ENCODE measurements at places on chromosomes 5 and 9.

DNA sequence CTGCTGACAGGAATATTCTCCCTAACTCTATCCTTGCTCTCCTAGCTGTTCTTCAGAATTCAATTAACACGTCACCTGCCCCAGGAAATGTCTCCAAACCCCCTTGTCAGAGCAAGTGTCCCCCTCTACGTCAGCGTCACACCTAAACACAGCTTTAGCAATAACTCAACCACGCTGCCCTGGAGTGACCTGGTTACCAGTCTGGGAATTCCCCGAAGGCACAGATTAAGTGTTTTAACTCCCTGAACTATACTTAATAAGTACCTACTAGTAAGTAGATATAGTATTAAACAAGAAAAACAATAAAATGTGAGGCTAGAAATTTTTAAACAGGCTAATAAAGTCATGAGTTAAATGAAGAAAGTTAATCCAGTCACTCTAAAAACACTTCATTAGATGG is 78.4 kb downstream of the FANCC start:
- DNase-seq = no peak

GRCh38 chr9:109815366-109815947 is 35.5 kb downstream of the PALM2AKAP2 start:
- no peak for DNase-seq

DNA sequence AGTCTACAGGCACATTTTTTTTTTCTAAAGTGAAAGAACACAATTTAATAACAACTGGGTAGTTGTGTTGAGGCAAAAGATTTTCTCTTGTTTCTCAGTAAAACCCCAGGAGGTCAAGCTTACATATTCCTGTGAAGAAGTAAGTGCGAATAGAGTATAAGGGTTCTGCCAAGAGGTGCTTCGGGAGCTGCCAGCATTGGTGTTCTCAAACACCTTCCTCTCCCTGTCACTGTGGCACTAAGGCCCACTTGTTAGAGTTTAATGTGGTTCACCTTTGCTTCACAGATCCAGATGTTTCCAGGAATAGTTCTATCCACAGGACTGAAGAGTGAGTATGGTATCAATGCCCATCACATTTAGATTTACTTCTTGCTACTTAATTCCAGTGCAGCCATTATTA is 91.7 kb upstream of the C6 start:
- no peak for DNase-seq

GRCh38 chr9:125663127-125663526 is 43.9 kb downstream of the MAPKAP1 start:
- DNase-seq = no peak

- no peak for DNase-seq
Observed at GRCh38 chr9:109027176-109027575, 13.9 kb upstream of the CTNNAL1 start.

- peak; percentile 12 for DNase-seq
Observed at GRCh38 chr5:149550594-149551226, 529 bp downstream of the CSNK1A1 start.

- no peak for DNase-seq
Observed at GRCh38 chr5:4995014-4995413, 145.1 kb upstream of the ADAMTS16 start.

DNA sequence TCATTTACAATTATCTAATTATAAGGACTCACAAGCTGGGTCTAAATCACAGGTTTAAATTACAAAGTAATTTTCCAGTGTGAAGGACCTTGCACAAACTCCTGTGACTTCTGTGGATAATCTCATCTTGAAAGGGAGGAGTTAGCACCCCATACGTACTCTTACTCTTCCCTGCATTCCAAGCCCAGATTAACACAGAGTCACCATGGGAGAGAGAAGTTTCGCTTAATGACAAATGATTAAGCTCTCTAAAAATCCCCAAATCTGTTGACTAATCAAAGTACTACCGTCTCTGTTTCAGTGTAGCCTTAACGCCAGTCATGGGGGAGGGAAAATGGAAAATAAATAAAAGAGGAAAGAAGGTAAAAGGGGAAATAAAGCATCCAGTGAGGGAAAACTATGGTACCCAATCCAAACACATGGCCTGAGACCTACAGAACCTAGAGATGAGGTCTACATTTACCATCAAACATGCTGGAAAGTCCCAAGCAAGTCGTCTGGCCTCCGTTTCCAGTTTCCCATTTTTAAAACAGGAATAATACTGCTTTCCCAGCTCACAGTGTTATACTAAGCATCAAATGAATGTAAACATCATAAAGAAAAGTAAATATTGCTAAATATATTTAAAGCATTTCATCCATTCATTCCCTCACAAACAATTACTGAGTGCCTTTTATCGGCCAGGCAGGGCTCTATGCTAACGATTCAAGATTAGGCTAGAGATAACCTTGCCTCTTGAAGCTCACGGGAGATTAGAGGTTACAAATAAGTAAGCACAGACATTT is 63.2 kb downstream of the PCA3 start:
- no peak for DNase-seq

- no peak for DNase-seq
Observed at GRCh38 chr5:129921204-129921603, 16.9 kb downstream of the CHSY3 start.

- DNase-seq = no peak
Observed at GRCh38 chr9:116342941-116343340, 189.3 kb downstream of the PAPPA start.

GRCh38 chr5:75496026-75496425 is 15.4 kb downstream of the CERT1 start:
- no peak for DNase-seq

DNA sequence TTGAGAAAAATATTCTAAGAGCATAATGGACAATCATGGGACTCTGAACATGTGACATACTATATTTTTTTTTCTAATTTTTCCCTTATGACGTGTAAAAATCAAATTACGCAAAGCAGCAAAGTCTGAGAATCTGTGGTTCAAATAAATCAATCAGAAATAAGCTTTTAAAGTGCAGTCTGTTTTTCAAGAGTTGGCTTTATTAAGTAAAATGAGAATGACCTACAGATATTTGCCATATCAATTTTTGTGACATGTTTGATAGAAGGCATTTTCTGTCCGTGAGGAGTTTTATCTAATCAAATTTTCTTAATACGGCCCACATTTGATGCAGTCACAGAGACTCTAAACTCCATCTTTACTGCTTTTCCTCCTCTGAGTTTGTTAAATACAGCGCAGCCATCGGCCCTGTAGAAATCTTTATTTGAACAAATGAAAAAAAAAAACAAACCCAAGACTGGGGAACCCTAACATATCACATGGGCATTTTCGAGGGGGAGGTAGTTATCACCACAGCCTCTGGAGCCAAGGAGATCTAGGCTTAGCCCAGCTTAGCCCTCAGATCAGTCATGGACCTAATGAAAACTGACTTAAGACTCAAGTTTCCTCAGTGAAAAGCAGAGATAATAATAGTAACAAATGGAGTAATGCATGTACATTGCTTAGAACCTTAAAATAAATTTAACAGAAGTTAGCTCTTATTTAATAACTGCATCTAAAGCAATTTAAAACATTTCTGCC is 263.6 kb upstream of the C9orf72 start:
- no peak for DNase-seq

DNA sequence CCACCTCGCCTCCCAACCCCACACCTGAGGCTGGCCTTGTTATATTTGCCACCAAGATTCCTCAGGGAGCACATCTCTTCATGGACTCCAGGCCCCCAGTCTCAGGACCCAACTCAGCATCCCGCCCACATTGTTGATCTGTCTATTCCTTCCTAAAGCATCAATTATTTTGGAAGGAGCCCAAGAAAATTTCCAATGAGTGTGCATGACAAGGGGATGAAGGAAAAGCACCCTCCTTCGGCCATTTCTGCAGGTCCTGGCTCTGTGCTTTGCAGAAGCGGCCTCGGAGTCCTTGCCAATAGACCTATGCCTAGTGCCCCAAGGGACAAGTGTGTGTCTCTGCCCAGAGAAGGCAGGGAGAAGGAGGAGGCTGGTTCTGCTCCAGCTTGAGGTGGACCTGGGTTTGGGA is 273.2 kb downstream of the GADD45G start:
- no peak for DNase-seq

- no peak for DNase-seq
Observed at GRCh38 chr5:180212363-180213255, 3.6 kb upstream of the RASGEF1C start.

GRCh38 chr5:34677428-34677827 is 21.3 kb downstream of the RAI14 start:
- no peak for DNase-seq

DNA sequence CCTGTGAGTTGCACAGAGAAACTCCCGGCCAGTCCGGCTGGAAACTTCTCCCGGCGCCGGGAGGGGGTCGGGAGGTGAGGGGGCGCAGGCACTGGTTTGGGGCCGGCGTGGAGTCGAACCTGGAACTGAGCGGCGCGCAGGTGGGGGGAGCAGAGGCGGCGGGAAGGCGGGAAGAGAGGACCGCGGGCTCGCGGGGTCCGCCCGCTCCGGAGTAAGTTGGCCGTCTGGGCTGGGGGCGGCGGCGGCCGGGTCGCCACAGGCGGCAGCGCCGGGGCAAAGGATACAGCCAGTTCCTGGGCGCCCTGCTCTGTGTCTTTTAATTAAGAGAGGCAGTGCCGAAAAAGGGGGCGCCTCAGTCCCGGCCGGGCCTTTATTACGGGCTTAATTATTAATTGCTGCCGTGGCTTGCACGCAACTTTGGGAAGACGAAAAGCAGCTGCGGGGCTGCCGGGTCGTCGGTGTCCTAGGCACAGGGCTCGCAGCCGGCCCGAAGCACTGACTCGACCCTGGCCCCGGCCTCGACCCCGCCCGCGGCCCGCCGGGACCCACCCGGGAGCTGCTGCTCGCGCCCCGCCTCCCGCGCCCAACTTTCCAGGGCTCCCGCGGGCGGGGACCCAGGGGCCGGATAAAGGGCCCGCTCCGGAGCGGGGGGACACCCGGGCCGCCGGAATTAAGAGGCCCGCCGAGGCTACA is 1.1 kb downstream of the NTNG2 start:
- DNase-seq = no peak

DNA sequence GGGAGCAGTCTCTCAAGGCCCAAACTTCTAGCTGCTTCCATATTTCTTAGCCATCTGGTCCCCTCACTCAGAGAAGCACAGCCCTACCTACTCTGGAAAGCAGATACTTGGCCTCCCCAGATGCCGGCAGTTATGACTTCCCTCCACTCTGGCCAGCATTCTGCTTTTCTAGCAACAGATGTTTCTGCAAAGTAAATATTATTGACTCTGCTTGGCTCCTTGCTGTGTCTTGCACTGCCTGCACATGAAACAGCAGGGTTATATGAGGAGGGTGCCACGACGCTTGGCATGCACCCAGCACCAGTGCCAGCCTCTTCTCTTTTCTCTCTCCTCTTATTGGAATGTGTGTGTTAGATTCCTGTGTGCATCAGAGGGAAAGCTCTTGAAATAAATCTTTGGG is 99.7 kb downstream of the ARHGAP26 start:
- DNase-seq = no peak

- DNase-seq = no peak
Observed at GRCh38 chr9:89592963-89593726, 11.7 kb upstream of the GADD45G start.

DNA sequence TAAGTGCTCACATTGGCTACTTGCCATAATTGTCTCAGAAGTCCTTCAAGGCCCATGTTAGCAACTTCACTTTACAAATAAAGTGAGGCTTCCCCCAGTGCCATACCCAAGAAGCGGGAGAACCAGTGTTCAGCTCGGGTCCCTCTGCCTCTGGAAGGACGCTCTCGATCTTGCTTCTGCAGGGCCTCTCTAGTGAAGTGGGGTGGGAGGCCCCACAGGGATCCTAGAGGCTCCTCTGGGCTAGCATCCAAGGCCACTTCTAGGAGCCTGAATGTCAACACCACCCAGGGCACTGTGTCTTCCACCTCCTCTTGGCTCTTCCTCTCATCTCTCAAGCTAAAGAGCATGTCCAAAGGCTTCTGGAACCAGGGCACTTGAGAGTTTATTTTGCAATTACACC is 282.5 kb downstream of the GADD45G start:
- peak; percentile 17 for DNase-seq

- no peak for DNase-seq
Observed at GRCh38 chr5:148794275-148794674, 32.1 kb upstream of the ADRB2 start.

- DNase-seq = no peak
Observed at GRCh38 chr5:145943674-145944121, 7.3 kb downstream of the SH3RF2 start.

DNA sequence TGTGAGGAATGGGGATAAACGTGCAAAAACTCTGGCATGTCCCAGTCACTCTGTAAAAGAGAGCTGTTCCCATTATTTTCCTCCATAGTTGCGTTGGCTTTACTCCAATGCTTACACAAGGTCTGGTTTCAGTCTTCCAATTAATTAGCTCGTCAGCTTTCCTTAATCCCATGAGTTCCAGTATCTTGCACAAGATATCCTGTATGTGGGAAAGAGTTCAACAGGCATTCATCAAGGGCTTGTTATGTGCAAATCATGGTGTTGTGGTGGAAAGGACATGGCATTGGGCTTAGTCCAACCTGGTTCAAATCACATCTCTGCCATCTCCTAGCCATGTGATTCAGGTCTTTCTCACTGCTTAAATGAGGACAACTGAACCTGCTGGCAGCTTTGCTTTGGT is 77.5 kb upstream of the PANK3 start:
- peak; percentile 24 for DNase-seq

DNA sequence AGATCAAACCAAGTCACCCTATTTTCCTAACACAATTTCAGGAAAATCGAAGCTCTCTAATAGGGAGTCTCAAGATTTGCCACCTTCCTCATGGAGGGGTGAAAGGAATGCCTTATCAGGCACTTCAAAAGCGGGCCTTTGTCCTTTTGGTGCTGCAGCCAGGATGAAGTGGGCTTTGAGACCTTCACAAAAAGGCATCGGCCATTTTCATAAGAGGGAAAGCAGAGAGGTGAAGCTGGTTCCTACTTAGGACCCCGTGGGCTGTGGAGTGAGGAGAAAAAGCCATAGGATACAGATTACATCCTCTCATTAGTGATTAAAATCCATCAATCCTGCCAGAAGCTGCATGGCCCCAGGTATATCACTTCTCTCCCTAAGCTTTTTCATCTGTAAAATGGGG is 859 bp downstream of the CDKN2AIPNL start:
- no peak for DNase-seq

DNA sequence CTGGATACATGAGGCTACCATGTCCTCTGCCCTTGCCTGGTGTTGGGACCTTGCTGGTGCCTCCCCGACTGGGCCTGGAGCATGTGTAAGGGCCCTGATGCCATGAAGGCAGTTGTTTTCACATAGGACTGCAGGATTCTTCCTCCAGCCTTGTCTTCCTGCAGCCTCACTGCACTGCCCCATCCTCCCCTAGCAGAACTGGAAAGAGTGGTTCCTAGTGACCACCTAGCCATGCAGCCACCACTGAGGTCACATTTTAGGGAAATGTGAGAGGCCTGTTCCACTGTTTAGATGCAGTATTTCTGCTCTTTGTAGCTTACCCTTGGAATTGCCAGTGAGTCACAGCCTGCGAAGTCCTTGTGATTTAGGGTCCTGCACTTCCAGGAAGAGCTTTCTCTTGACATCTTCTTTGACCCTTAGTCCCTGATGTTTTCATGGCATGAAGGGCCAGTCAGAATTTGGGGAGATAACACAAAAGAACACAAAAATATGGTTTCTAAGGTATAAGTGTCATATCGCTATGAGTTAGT is 24.2 kb upstream of the TNFAIP8 start:
- DNase-seq = no peak
